ENCODE measurements at places on chromosomes 1 and 21.
A peak's percentile ranks its signal among the peaks of the same experiment; 100 is the strongest.

DNA sequence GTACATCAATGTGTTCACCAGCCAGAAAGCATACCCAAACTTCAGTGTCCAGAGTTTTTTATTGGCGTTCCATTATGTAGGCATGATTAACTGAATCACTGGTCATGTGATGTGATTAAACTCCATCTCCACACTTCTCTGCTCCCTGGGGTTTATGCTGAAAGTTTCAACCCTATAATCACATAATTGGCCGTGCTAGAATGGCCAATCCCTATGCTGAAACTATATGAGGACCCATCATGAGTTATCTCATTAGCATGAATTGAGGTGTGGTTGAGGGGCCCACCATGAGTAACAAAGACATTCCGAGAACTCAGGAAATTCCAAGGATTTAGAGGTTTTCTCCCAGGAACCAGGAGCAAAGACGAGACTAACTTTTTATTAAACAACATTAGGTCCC lies 31.8 kb upstream of the FBXO28 start:
- peak; percentile 24 for DNase-seq

DNA sequence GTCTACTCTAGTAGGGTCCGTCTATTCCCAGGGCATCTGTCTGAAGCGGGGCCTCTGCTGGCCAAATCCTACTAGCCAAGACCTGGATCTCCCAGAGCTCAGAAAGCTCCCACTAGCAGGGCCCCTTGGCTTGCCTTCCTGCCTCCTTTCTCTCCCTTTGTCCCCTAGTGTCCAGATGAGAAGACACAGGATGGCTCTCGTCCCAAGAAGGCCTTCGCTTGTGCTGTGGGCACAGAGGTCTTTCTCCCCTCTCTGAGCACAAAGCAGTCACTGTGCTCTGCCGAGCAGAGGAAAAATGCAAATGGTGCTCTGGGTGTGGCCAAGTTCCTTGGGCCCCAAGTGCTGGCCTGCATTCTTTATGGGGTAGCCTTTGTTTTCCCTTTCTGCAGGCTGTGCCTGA lies 13.0 kb upstream of the GPR137B start:
- DNase-seq = no peak

DNA sequence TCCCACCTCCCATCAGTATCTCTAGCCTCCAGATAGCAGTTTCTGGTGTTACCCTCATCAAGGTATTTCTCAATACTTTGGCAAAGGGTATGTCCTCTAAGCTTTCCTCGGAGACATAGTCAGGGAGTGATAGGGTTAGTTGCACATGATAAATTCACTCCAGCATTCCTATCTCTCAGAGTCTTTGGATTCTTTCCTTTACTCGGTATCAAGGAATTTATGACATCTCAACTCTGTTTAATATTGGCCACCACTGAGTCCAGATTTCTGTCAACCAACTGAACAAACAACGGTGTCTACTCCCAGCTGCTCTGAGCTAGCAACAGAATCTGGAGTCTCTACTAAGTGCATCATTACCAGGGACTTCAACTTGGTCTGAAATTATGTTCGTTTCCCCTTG lies 233.4 kb downstream of the TM2D1 start:
- no peak for DNase-seq

GRCh38 chr1:203152158-203153034 lies 23.2 kb downstream of the MYBPH start:
- DNase-seq = no peak

DNA sequence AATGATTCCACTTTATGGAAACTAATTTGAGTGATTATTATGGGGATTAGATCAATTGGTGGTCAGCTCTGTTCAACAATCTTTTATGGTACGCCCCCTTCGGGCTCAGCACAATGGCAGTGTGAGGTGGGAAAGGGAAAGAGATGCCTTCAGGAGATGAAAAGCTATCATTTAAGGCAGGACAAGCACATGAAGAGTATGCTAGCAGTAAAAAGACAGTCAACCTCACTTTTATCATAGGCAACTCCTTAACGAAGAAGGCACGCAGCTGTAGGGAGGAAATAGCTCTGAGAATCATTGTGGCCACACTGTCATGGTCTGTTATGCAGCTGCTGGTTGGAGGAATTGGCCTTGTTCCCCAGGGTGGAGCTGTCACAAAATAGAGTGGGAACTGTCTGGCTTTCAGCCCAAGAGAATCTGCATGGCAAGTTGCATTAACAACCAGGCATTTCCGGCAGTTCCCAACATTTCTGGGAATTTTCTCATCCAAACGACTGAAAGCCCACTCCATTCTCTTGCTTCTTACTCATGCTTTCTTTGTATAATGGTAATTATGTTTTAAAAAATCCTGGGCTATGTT lies 54.4 kb upstream of the BCL10 start:
- peak; percentile 98 for DNase-seq

GRCh38 chr21:24014381-24014780 lies 1592.9 kb downstream of the MRPL39 start:
- no peak for DNase-seq

All from HS-5 (cell line).